ENCODE measurements at places on chromosomes 5 and 9.

DNA sequence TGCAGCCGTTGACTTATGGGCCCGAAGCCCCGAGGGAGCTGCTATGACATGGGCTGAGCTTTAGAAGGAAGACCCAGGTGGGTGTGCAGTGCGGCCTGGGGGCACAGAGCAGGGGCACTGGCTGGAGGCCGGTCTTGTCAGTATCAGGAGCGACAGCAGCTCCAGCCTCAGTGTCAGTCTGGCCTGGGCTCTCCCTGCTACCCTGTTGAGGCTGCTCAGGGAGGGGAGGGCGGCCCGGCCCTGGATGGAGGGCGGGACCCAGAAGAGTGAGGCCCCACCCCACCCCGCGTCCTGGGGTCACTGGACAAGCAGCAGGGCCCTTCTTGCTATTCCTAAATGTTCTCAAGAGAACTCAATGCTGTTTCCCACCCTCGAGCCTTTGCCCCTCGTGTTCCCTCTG is 18.0 kb downstream of the GFI1B start:
- no peak for DNase-seq

- DNase-seq, result no peak
These were observed 17.6 kb downstream of the DMXL1 start for GRCh38 chr5:119088438-119088837.

- DNase-seq, result no peak
These were observed 44.7 kb downstream of the LRSAM1 start for GRCh38 chr9:127495884-127496555.

- DNase-seq, result no peak
These were observed 5.6 kb upstream of the DND1 start for GRCh38 chr5:140678993-140679392.

DNA sequence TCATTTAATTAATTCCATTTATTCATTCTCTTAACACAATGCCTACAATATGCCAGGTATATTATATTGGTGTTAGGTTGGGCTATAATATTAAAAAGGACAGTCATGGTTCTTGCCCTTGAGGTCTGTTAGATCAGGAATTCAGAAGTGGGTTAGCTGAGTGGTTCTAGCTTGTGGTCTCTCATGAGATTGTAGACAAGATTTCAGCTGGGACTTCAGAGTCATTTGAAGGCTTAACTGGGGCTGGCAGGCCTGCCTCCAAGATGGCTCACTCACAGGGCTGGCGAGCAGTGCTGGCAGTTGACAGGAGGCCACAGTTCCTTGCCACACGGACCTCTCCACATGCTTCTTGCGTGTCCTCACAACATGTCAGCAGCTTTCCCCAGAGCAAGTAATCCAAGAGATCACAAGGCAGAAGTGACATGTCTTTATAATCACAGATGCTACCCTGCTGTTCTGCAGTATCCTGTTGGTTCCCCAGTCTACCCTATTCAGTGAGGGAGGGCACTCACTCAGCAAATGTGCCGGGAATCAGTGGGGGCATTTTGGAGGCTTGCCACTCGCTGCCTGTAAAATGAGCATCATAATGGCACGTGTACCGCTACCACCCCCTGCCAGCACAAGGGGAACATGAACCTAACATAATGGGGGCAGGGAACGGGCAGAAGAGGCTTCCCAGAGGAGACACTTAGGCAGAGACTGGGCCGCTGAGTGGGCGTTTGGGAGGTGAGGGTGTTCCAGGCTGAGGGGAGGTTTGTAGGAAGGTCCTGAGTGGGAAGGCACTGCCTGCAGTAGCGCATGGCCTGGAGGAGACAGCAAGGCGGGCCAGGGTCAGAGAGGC is 70.0 kb downstream of the EXOSC2 start:
- no peak for DNase-seq

GRCh38 chr9:133348718-133349573 is 928 bp downstream of the RPL7A start:
- DNase-seq, result no peak

DNA sequence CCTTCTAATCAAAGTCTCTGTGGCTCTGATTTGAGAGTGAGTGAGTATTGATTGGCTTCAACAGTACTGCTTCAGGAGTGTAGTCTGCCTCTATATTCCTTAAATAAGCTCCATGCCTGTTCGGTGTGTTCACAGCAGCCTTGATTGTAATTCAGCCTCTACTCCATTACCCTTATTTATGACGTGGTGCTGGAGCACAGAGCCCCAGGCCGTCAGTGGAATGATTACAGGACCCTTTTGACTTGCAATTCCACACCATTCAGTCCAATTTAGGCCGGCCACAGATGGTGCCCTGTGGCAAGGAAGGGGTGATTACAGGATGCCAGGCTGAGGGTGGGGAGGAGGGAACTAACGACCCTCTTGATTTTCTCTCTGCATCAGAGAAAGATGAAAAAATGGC is 110.3 kb downstream of the ASTN2 start:
- no peak for DNase-seq

DNA sequence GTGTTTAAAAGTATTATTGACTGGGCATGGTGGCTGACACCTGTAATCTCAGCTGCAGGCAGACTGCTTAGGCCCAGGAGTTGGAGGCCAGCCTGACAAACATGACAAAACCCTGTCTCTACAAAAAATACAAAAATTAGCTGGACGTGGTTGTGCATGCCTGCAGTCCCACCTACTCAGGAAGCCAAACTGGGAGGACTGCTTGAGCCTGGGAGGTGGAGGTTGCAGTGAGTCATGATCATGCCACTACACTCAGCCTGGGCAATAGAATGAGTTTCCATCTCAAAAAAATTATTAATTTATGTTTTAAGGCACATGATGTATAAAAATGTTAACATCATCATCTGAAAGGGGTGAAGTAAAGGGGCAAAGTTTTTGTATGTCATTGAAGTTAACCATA is 49.7 kb upstream of the FNIP1 start:
- no peak for DNase-seq

DNA sequence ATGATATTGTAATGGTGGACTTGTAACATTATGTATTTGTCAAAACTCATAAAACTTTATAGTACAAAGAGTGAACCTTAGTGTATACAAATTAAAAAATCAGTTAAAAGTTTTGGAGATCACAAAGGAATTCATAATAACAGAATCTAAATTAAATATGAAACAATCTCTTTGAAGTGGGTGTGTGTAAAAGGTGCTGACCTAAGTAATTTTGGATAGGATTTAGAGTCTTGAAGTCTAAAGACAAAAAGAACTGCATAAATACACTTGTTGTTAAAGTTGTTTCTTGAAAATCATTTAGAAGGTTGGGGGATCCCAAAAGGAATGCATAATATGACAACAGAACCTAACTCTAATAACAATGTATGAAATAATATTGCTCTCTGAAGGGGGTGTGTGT is 295.5 kb downstream of the PRR16 start:
- no peak for DNase-seq

GRCh38 chr9:130741831-130742449 is 48.4 kb downstream of the EXOSC2 start:
- DNase-seq, result no peak

DNA sequence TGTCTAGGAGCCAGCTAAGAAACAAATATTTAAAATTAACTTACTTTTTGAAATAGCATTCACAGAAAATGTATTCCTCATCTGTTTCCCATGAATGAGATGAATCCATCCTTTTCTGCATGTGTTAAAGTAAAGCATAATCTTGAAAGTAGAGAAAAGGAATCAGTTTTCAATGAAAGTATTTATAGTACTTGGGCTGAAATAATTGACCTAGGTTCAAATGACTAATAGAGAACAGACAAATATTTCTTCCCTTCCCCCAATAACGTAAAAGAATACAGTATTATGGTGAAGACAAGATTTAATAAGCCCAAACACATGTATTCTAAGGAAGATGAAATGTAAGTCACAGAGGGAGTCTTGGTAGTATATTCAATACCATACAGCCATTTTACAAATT is 403.5 kb downstream of the ZNF608 start:
- DNase-seq, result no peak

GRCh38 chr9:120212153-120212852 is 367.7 kb downstream of the CDK5RAP2 start:
- DNase-seq, result no peak

DNA sequence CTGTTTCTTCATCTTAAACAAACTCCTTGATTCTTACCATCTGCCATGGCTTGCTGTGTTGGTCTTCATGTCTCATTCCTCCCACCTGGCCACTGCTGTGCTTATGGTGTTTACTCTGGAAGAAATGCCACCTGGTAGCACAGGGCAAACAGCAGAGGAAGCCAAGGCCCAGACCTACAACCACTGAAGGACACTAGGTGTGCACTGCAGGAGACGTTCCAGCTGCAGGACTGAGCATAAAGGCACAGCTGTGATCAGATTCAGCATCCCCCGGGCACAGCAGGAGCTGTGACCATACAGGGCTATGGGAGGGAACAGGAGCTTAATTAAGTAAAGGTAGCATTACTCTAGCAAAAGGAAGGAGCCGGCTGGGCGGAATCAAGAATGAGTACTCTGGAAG is 12.6 kb upstream of the GNAQ start:
- no peak for DNase-seq

- DNase-seq, result peak; percentile 56
These were observed 206.6 kb upstream of the RFX3 start for GRCh38 chr9:3732077-3733038.

DNA sequence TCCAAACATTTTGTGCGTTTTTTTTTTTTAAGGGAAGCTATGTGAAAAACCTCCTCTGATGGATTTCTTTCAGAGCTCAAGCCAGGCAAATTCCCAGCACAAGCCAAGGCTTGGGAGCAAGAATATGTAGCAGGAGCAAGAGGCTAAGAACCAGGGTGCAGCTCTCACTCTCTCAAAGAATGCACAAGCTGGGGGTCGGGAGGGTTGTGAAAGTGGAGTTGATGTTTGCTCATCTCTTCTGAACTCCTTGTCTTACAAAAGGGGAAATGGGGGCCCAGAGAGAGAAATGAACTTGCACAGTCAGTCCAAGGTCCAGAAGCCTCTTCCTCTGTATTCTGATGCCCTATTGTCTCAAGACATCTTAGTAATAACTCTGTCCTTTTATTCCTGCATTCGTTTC is 7.7 kb upstream of the TRAF1 start:
- DNase-seq, result no peak

DNA sequence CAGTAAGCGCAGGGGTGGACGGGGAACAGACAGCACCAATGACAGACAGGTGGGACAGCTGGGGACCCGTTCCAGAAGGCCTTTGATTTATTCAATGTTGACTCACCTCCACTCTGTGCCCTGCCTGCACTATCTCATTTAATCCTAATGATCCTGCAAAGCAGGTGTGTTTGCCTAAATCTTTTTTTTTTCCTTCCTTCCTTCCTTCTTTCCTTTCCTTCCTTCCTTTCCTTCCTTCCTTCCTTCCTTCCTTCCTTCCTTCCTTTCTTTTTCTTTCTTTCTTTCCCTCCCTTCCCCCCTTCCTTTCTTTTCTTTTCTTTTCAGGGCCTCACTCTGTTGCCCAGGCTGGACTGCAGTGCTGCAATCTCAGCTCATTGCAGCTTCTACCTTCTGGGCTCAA is 17.1 kb upstream of the CORO2A start:
- no peak for DNase-seq

DNA sequence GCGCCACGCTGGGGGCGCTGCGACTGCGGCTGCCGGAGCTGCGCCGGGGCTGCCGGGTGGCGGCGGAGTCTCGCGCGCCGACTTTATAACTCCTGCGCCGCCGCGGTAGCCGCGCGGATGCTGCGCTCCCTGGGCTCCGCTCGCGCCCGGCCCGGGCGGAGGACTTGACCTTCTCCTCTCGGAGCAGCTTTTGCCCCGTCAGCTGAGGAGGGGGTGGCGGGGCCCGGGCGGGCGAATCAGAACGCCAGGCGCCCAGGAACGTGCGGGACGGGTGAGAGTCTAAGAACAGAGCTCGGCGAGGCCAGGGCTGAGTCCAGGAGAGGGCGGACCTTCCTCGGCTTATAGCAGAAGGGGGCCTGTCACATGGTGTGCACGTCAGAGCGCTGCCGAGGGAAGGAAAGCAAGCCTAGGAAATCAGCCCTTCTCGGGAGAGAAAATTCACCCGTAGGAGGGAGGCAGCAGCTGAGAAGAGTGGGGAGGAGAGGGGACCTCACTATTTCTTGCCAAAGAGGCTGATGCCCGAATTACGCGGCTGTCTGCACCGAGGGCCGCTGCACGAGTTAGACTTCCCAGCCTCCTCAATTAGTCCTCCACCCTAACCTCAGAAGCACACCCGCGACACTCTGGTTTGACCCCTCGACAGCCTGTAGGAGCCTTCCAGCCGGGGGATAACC is at the start of gene FOXD1:
FOXD1 (minus strand) TSS at position 315 of the 674 bp plus-strand sequence. CDS start 415 bp downstream, outside the sequence.
- DNase-seq, result no peak

DNA sequence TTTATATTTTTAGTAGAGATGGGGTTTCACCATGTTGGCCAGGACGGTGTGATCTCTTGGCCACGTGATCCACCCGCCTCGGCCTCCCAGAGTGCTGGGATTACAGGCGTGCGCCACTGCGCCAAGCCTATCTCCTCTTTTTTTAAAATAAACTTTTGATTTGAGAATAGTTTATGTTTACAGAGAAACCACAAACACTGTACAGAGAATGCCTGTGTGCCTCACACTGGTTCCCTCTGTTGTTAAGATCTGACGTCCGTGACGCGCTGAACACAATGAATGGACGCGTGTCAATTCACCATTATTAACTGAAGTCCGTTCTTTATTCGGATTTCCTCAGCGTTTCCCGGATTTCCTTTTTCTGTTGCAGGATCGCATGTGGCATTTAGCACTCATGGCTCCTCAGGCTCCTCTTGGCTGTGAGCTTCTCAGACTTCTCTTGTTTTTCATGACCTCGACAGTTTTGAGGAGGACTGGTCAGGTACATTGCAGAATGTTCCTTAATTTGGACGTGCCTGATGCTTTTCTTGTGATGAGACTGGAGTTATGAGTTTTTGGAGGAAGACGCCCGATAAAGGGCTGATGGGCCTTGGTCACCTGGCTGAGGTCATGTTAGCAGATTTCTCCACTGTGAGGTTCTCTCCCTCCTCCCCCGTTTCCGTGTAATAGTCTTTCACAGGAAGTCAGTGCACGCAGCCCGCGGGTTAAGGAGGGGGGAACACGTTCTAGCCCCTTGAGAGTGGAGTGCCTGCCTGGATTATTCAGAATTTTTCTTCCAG is 69.6 kb downstream of the ANKRD33B start:
- no peak for DNase-seq

- no peak for DNase-seq
These were observed 16.1 kb upstream of the ZNF462 start for GRCh38 chr9:106846857-106847256.

GRCh38 chr5:122073018-122073417 is 5.0 kb downstream of the LOX start:
- no peak for DNase-seq

- no peak for DNase-seq
These were observed 54.2 kb upstream of the NCS1 start for GRCh38 chr9:130117816-130118632.

- no peak for DNase-seq
These were observed 44.6 kb upstream of the ALDH1B1 start for GRCh38 chr9:38347946-38348345.

DNA sequence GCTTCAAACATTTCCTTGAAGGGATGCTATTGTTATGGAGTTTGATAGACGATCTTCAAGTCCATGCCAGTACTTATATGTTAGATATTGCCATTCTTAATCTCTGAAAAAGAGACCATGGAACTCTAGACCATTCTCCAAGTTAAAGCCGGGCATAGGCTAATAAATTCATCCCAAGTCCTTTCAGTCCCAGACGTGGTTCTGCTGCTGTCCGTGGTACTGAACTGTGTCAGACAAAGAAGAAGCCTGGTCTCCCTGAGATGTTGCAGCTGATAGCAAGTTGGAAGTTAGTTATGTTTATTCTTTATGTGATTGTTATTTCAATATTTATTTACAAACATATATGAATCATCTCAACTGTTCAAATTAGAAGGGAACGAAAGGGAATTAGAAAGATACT is 158.7 kb downstream of the NMUR2 start:
- no peak for DNase-seq

GRCh38 chr5:40235471-40236400 is 444.0 kb upstream of the PTGER4 start:
- DNase-seq, result no peak
